Left colon (tissue), 2 donors: ENCODE measurements at places on chromosomes 5 and 9. TPM values are rescaled to one million over a fixed set of nuclear protein-coding genes. Genes with fewer than 3 reads are reported as not detected.

The CETN3 gene
- 15.0 TPM for total RNA-seq

The OR1J2 gene
- total RNA-seq: not detected

The NR3C1 gene
- 26.3 TPM for total RNA-seq

The HTR1A gene
- not detected for total RNA-seq

The INSL6 gene
- total RNA-seq: not detected

The GABRP gene
- total RNA-seq: 0.27 TPM

The SPINK4 gene
- 146 TPM for total RNA-seq

The ATG12 gene
- 32.8 TPM for total RNA-seq

The PCDHA9 gene
- 0.15 TPM for total RNA-seq

The PSD2 gene
- total RNA-seq: 0.08 TPM

The MCC gene
- 1.9 TPM for total RNA-seq

The SYK gene
- total RNA-seq: 45.1 TPM

The FOXD4L5 gene
- 0.31 TPM for total RNA-seq

The ACER2 gene
- 9.0 TPM for total RNA-seq

The PDE8B gene
- 0.89 TPM for total RNA-seq
